ENCODE measurements at places on chromosomes 1 and 21.

DNA sequence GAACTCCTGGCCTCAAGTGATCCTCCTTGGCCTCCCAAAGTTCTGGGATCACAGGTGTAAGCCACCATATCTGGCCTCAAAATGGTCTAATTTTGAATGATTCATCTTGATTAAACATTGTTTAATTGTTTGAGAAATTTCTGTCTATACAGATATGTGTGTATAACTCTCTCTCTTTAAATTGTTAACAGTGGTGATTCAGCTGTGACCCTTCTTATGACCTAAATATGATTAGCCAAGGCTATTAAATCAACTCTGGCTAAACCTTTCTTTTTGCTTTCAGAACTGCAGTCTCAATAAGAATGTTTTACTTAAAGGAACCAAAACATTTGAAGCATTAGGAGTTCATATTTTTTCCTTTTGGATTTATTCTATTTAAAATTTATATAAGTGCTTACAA lies 19.2 kb upstream of the B3GALT5 start:
- no peak for DNase-seq

DNA sequence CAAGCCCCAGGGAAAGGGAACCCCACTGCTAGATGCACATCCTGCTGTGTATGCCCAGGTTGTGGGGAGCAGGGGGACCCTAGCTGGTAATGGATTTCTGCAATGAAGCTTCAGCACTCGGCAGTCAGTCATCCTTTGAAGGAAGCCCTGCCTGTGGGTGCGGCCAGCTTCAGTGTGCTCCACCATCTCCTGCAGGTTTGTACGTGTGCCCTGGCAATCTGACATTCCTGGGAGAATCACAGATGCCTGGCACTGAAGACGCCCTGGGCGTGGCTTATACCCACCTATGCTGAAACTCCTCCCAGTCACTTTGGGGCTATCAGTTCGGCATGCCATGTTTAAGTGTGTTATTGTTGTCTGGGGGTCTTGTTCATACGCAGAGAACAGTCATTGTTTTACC lies 6.8 kb downstream of the SPRR5 start:
- peak; percentile 22 for DNase-seq

DNA sequence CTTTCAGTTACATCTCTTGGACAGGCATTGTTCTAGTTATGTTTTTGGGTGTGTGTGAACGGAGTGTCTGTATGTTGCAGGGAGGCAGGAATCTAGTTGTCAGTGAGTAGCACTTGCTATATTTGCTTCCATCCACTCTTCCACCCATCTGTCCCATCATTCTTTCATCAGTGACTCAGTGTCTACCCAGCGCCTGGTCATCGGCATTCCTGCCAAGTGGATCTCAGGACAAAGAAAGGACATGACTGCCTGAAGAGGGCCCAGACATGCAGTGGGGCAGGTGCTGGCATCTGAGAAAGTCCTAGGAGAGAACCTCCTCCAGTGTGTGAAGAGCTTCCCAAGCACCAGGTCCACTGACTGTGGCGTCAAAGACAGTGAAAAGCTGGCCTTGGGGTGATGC lies 27.3 kb upstream of the MAGOH start:
- no peak for DNase-seq

- DNase-seq, result no peak
Measured at GRCh38 chr1:49842596-49842995, 181.2 kb downstream of the AGBL4 start.

GRCh38 chr1:243609698-243610097 lies 240.3 kb downstream of the AKT3 start:
- DNase-seq, result no peak

GRCh38 chr21:45888386-45889009 lies 93.1 kb upstream of the COL6A1 start:
- DNase-seq, result no peak
